Peyer's patch (tissue), 4 donors: ENCODE measurements at places on chromosomes 7 and 10.

DNA sequence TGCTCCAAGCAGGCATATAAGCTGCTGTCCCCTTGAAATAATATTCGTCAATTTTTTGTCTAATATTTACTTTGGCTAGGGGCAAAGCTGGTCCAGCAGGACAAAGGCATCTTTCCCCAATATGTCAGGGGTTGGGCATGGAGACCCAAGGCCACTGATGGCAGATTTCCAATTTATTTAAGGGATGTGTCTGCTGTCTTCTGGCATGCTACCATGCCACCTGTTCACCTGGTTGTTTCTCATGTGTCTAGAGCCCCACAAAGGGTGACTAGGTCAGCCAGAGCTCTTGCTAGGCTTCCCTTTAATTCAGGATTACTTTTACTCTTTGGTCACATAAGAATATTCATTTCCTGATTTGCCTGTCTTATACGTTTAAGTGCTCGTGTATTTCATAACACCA lies 22.1 kb upstream of the SYPL1 start:
- DNase-seq, result no peak

- no peak for DNase-seq
Observed at GRCh38 chr7:99642027-99642426, 25.3 kb downstream of the ZSCAN25 start.

DNA sequence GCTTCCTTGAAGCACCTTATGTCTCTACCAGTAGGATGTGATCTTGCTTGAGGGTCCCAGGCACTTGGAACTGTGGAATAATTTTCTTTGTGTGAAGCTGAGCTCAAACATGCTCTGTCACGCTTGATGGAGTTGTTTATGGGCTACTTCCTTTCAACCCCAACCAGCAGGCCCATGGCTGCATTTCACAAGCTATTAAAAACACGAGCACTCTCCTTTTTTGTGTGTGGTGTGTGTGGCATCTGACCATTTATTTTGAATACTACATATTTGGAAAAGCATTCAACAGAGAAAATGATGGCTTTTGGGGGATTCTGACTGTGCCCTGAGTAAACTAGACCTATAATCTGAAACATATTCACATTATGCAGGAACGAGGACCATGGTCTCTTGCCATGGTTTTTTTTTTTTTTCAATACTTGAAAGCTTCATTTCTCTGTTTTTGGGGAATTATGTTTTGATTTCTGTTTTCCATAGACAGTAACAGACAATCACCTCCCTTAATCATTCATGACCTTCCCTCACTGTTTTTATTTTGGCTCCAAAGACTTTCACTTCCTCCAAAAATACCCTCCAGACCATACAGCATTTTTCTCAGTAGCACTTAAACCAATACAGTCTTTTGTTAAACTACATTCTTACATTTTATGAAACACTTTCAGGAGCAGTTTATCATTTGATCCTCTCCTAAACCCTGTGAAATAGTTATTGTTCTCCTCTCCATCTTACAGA lies 233.6 kb upstream of the BMPER start:
- no peak for DNase-seq

DNA sequence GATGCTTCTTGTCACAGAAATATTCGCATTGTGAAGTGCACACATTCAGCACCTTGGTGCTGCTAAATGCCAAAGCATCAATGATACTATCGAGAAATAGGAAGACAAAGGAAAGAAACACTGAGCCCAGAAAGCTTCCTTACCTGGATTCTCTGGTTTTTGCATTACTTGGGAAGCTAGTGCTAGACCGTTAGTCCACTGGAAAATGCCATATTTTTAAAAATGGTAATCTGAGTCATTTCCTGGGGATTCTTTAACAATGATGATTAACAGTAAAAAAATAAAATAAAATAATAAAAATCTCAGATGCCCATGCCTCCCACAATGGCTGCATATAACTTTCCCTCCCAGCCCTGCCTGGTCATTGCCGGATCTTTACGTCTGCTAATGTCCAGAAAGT lies 420.1 kb upstream of the MGMT start:
- no peak for DNase-seq

DNA sequence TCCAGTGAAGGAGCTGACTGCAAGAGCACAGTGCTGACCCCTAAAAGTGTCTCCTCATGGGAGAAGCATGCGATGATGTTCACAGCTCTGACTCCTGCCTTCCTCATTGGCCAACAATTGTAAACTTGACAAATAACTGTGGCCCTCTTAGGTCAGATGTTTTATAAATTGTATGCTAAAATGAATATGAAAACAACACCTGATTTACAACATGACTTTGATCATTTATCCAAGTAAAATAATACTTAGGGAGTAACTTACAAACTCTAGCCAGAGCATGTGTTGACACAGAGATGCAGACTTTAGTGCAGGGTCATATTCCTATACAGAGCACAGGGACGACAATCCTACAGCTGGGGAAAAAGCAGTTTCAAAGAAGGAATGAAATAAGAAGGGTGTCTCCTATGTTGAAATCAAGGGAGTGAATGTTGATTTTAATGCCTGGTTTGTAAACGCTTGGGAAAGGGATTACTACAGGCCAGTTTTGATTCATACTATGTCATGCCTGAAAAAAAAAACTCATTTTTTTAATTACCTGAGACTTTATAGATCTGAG lies 391.4 kb upstream of the AKR1E2 start:
- no peak for DNase-seq

- DNase-seq, result no peak
Observed at GRCh38 chr7:100132126-100132525, 5.4 kb downstream of the MBLAC1 start.

DNA sequence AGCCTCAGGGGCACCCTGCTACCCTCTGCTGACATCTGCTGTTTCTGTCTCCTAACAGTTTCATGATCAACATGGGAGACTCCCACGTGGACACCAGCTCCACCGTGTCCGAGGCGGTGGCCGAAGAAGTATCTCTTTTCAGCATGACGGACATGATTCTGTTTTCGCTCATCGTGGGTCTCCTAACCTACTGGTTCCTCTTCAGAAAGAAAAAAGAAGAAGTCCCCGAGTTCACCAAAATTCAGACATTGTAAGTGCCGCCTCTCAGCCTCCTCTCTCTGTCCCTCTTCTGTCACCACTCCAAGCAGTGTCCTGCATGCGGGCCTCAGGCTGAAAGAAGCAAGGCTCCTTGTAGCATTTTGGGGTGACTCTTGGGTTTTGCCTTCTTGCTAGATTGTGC lies 39.0 kb downstream of the POR start:
- DNase-seq, result no peak

- peak; percentile 49 for DNase-seq
Observed at GRCh38 chr7:94087664-94088352, 83.7 kb upstream of the BET1 start.

GRCh38 chr7:24388212-24388611 lies 104.2 kb downstream of the NPY start:
- no peak for DNase-seq

GRCh38 chr7:39621784-39622411 lies 1.5 kb upstream of the RALA start:
- no peak for DNase-seq

- no peak for DNase-seq
Observed at GRCh38 chr7:127251036-127251464, 1.7 kb downstream of the GRM8 start.

- DNase-seq, result no peak
Observed at GRCh38 chr7:129843365-129843898, 109.3 kb downstream of the UBE2H start.

DNA sequence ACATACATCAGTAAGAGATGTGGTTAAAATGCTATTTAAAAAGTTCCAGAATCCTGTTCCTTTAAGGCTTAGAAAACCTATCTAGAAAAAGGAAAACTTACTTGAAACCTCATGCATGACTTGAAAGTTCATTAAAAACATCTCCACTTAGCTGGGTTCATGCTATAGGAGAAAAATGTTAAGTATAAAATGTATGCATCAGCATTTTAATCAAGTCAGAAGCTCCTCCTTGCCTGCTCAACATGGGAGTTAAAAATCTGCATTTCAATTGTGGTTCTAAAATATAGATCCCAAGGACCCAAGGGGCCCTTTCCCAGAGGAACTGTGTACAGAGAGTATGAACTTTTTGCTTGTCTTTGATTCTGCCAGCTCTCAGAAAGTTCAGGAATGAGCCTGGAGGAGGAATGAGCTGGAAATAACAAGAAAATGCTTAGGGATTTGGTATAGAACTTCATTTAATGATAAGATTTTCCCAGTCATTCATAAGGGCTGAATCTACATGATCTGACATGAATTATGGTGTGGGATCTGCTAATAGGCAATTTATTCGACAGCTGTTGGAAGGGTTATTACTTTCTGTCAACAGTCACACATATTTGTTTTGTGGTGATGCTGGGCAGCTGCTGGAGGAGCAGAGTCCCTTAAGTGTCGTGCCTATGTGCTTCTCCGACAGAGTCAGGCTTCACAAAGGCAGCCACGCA lies 85.6 kb upstream of the MTPN start:
- no peak for DNase-seq

DNA sequence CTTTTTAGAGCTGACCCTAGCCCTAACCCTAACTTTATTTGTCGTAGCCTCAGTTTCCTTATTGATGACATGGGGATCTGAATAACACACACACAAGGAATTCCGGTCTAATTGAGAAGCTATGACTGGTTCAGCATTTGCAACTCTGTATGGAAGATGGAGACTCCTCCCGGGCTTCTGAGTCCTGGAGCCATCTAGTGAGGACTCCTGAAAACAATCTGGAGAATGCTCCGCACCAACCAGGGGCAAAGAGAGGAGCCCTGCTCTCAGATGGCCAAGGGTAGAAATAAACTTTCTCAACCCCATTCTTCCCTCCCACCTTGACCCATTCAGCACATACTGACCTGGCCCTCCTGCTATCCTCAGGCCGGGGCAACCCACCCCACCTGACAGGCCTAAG lies 26.4 kb downstream of the MBL2 start:
- DNase-seq, result no peak

GRCh38 chr7:144404946-144405345 lies 1.5 kb upstream of the NOBOX start:
- no peak for DNase-seq

- no peak for DNase-seq
Observed at GRCh38 chr7:85498031-85498430, 311.2 kb upstream of the SEMA3D start.

- DNase-seq, result no peak
Observed at GRCh38 chr10:127195041-127195506, 1.3 kb downstream of the INSYN2A start.

GRCh38 chr10:6255548-6256061 lies 52.9 kb downstream of the PFKFB3 start:
- no peak for DNase-seq

DNA sequence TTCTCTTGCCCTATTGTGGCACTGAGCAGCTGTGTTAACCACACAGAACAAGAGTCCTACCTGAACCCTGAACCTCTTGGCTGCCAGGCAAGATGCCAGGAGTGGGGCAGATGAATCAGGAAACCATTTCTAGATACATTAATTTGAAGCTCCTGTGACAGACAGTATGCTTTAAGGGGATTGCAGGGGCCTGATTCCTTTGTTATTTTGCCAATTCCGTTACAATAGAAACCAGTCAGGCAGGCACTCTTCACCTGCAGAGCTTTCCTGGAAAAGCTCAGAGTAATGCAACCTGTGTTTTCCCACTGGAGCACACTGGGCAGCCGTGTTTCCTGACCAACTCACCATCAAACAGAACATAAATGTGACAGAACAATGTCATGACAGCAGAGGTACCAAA lies 233.1 kb downstream of the BMPER start:
- DNase-seq, result no peak

DNA sequence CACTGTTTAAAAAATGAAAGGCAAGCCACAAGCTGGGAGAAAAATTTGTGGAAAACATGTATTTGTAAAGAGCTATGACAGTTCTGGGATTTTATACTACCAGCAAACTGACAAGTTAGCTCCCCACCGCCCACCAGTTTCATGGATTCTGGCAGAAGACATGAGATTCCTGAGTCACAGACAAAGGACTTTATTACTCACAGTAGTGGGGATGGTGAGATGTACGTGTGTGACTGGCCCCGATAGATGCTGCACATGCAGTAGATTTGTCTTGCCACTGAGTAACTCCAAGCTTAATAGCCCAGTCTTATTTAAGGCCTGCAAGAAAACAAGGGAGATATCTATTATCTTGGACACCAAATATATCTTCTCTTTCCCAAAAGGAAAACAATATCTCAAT lies 281.7 kb downstream of the AHR start:
- DNase-seq, result no peak

DNA sequence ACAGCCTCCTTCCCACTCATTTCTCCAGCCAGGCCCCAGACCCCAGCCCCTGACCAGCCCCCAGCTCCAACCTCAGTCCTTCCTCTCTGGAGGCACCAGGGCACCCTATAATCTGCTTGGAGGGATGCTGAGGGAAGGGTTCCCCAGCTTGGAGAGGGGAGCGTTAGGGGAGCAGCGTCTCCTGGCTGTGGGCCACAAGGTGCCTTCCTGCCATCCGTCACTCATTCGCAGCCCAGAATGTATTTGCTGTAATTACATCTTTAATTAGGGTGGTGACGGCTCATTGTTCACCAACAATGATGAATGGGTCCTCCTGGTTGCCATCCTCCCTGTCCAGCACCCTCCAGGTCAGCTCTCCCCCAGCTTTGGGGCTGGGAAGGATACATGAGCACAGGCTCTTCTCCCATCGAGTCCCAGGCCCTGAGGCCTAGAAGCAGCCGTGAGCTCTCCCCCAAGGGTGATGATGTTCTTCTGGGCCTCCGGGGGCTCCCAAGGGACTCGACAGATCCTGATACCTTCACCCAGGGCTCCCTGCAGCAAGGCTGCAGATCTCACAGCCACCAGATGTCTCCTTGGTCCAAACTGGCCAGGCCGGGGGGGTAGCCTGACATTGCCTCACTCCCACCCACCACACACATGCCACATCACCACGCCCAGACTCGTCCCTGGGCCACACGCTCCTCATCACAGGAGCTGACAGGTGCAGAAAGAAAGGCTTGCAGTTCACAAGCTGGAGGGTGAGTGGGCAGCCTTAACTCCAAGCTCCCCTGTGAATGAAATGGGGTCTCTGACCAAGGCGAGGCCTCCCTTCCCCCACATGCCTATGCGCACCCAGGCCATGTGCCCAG lies 26.8 kb downstream of the POLL start:
- no peak for DNase-seq

GRCh38 chr7:110105840-110106239 lies 985.1 kb upstream of the LRRN3 start:
- DNase-seq, result no peak

DNA sequence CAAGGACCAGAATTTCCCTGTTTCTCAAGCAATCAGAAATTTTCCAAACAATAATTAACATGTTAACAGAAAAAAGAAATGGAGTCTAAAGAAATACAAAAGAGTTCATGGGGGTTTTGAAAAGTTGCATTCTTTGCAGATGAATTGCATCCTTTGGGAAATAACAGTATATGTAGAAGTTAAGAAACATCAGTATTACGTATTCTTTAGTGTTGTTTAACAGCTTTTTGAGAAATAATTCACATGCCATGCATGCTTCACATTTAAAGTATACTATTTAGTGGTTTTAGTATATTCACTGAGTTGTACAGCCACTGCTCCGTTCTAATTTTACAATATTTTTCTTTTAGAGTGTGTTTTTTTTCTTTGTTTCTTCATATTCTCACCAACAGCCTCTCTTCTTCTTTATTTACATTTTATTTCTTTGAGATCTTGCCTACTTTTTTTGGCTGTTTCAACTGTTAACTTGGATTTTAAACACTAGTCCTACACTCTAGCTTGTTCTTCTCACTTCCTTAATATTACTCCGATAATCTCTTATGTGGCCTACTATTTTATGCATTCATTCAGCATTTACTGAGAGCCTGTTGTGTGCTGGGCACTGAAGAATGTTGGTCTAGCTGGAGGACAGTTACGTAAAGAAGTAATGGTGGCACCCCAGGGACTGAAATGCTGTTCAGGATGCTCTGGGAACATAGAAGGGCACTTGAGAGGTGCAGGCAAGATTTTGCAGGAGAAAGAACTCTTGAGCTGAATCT lies 330.1 kb downstream of the EXOC4 start:
- DNase-seq, result no peak

- no peak for DNase-seq
Observed at GRCh38 chr7:30899630-30900029, 12.0 kb upstream of the AQP1 start.
